ENCODE measurements at places on chromosomes 2 and 18. TPM values are rescaled to one million over a fixed set of nuclear protein-coding genes. Genes with fewer than 3 reads are reported as not detected.

The SLC23A3 gene
- total RNA-seq = 3.4 TPM

The INO80C gene
- total RNA-seq = 18.9 TPM

The ALPP gene
- total RNA-seq = not detected

The CDH20 gene
- not detected for total RNA-seq

GRCh38 chr2:55490554-55490953, 29.0 kb upstream of the CFAP36 start:
- DNase-seq = no peak
- H3K4me3 ChIP-seq = no peak overlapping the region
- no peak overlapping the region for H3K27ac ChIP-seq
- H3K36me3 ChIP-seq = no peaks in the 10 kb centered on the region

DNA sequence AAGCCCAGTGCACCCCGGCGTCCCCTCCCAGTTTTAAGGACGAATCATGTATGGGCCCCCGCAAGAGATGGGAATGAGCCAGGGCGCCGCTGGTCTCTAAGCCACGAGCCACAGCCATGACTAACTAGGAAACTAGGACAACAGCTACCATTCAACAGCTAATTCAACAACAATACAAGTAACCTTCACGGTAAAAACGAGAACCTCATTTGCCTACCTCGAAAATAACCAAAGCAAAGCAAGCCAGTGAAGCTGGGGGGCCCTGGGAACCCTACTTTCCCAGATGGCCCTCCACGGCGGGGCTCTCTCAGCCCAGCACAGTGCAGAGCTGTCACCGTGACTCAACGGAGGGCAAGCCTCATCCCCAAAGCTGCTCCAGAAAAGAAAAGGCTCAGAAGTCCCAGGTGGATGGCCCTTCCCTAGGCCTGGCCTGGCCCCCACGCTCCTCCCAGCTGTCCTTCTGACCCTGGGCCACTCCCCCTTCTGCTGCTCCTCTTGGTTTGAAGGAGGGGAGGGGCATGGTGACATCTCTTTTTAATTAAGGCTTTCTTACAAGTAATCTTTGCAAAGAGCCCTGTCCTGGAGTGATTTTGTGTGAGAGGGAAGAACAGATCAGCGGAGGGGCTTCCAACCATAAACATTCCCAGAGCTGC, 126.3 kb downstream of the HDAC4 start:
- H3K27ac ChIP-seq = peak overlapping the region; percentile 76
- no peaks in the 10 kb centered on the region for H3K36me3 ChIP-seq
- H3K4me1 ChIP-seq = peaks cover 76% of the 10 kb centered on the region
- no peaks in the 10 kb centered on the region for H3K27me3 ChIP-seq
- peak; percentile 83 for DNase-seq

DNA sequence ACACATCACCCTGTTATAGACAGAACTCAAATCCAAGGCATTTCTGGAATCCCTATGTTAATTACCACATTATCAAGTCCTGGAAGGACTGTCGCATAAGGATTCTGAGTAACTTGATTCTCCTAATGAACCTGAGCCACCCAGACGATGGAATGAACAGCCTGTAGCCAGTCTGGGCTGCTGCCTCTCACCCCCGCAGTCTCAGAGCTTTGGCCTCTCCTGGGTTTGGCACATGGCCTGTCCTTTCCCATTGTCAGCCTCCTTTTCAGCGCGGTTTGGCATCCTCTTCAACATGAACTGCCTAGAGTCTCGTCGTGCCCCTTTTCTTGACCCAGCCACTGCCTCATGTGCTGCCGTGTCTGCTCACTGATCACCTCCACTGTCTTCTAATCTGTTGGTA, 147.6 kb downstream of the SLC8A1 start:
- no peaks in the 10 kb centered on the region for H3K36me3 ChIP-seq
- peak; percentile 55 for DNase-seq
- H3K4me3 ChIP-seq = no peak overlapping the region
- no peaks in the 10 kb centered on the region for H3K4me1 ChIP-seq
- H3K27ac ChIP-seq = no peak overlapping the region
- H3K27me3 ChIP-seq = no peaks in the 10 kb centered on the region

DNA sequence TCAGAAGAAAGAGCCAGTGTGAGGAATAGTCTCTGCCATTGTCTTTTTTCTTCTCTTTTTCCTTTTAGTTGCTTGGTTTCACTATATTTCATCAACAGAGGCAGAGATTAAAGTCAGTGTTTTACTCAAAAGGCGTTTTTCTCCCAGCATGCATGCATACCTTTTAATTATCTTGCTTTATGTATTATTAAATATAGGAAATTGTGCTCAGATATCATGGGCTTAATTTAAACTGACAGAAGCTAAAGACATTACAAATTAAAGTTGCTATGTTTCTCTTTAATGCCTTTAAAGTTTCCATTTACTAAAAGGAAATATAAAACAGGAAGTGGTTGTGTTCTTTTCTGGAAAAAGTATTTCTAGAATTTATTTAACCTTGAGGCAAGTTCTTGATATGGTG, 223.3 kb upstream of the ATP5MC3 start:
- no peak overlapping the region for H3K4me3 ChIP-seq
- no peak for DNase-seq
- H3K36me3 ChIP-seq = no peaks in the 10 kb centered on the region
- no peaks in the 10 kb centered on the region for H3K27me3 ChIP-seq
- no peaks in the 10 kb centered on the region for H3K4me1 ChIP-seq
- no peak overlapping the region for H3K27ac ChIP-seq

- no peaks in the 10 kb centered on the region for H3K36me3 ChIP-seq
- no peaks in the 10 kb centered on the region for H3K27me3 ChIP-seq
- no peaks in the 10 kb centered on the region for H3K4me1 ChIP-seq
Observed at GRCh38 chr2:57396355-57397098, 650.1 kb upstream of the VRK2 start.

DNA sequence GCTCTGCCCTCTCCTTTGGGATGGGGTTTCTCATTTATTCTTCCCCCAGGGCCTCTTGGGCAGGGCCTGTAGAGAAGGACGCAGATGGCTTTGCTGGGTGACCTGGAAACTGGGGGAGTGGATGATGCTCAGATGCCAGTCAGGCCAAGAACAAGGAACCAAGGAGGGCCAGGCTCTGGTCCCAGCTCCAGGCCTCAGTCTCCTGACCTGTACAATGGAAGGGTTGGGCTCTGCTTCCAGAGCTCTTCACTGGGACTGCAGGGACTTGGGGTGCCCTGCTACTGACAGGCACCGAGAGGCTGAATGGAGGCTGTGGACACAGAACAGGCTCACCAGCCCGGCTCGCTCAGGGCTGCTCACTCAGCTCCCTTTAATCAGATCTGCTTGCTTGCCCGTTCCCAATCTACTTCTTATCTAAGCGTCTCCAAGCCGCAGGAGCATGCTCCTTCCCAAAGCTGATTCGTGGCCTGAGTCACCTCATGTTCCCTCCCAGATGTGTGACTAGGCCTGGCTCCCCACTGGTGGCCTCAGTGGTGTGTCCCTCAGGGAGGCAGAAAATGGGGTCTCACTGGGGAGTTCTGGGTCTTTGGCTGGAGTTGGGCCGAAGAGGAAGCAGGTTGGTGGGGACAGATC, 82.6 kb upstream of the ODC1 start:
- no peak overlapping the region for H3K27ac ChIP-seq
- H3K4me1 ChIP-seq = no peaks in the 10 kb centered on the region
- no peak overlapping the region for H3K4me3 ChIP-seq

GRCh38 chr2:27033253-27033852, 588 bp downstream of the TMEM214 start:
- peaks cover 15% of the 10 kb centered on the region for H3K4me1 ChIP-seq
- no peaks in the 10 kb centered on the region for H3K27me3 ChIP-seq
- DNase-seq = no peak
- H3K4me3 ChIP-seq = peak overlapping the region; percentile 78

GRCh38 chr2:147045113-147045512, 799.7 kb upstream of the ACVR2A start:
- no peak overlapping the region for H3K4me3 ChIP-seq
- no peak overlapping the region for H3K27ac ChIP-seq
- H3K36me3 ChIP-seq = no peaks in the 10 kb centered on the region
- H3K27me3 ChIP-seq = no peaks in the 10 kb centered on the region

DNA sequence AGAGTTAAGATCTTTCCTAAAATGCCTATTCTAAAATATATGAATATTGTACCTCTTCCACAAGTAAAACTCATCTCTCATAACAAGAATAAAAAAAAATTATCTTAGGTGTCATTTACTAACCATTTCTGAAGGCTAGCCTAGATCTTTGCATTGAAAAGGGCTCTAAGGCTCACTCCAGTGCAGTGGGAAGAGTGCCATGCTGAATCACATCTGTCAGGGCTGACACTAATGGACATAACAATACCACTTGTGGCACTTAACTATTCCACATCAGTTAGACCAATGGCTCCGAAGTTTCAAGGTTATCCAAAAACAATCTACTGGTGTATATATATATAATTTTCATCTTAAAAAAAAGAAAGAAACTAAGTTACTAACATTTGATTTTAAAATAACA, 130.2 kb downstream of the EXOC6B start:
- no peak overlapping the region for H3K27ac ChIP-seq
- DNase-seq = no peak
- H3K4me1 ChIP-seq = no peaks in the 10 kb centered on the region
- no peak overlapping the region for H3K4me3 ChIP-seq
- H3K27me3 ChIP-seq = no peaks in the 10 kb centered on the region
- no peaks in the 10 kb centered on the region for H3K36me3 ChIP-seq

DNA sequence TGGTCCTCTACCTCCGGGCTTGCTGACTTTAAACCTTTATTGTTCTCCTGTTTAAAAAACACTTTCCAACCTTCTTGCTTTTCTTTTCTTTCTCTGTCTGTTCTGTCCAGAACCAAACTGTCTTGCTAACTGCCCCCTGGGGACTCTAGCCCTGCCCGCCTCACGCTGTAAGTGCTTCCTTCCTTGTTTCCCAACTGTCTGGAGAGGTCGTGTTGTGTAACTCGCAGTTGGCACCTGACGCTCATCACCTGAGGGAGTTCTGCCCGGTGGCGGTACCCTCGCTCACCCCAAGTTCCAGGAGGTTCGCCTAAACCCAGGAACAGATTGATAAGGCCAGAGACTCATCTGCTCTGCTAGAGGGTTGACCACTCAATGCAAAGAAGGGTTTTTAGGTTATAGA, 123.4 kb downstream of the MTCL1 start:
- H3K36me3 ChIP-seq = no peaks in the 10 kb centered on the region
- no peaks in the 10 kb centered on the region for H3K4me1 ChIP-seq
- no peak overlapping the region for H3K4me3 ChIP-seq
- DNase-seq = no peak
- no peaks in the 10 kb centered on the region for H3K27me3 ChIP-seq
- no peak overlapping the region for H3K27ac ChIP-seq

DNA sequence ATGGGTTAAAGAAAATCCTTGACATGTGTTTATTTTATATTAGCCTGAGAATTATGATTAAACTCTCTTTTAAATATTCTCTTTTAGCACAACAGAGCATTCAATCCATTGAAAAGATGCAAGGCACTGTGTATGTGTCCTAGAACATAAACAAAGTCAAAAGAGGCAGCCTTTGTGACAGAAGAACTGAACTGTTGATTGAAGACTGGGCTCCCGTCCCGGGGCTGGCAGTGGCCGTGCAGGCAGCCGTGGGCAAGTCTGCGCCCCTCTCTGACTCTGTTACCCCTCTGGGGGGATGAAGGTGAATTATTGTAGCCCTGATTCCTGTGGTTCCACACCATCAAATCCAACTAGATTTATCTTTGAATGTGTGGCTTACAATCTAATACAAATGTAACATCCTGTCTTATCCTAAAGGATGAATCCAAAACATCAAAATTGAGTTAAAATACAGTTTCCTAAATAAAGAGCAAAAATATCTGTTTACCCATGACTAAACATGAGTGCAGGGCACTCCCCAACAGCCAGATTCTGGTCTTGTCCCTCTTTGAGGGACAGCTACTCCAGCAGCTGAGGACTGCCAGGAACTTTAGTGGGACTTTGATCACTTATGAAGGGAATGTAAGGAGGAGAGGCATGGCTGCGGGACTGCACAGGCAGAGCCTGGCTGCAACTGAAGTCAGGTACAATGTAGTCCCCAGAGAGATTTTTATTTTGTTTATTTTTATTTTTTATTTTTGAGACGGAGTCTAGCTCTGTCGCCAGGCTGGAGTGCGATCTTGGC, 37.3 kb upstream of the SH3BP4 start:
- no peak for DNase-seq
- H3K36me3 ChIP-seq = no peaks in the 10 kb centered on the region
- no peak overlapping the region for H3K4me3 ChIP-seq
- H3K27ac ChIP-seq = no peak overlapping the region
- H3K27me3 ChIP-seq = no peaks in the 10 kb centered on the region

DNA sequence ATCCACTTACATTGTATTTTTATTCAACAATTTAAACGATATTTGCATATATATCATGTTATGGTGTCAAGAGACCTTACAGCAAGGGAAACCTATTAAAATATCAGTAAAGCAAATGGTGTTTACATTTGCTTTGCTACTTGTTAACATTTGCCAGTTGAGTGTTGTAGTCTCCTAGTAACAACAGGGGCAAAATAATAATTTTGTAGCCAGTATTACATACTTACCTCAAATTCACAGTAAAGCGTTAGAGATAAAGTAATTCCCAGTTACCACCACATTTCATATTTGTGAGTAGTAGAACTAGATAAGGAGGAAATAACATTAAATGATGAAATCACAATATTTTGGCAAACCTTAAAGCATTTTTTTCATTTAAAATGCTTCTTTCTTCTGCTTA, 71.3 kb downstream of the FASTKD2 start:
- no peaks in the 10 kb centered on the region for H3K27me3 ChIP-seq
- no peak for DNase-seq
- H3K27ac ChIP-seq = no peak overlapping the region
- H3K4me1 ChIP-seq = no peaks in the 10 kb centered on the region
- H3K36me3 ChIP-seq = no peaks in the 10 kb centered on the region
- no peak overlapping the region for H3K4me3 ChIP-seq

- no peak overlapping the region for H3K27ac ChIP-seq
- H3K4me1 ChIP-seq = no peaks in the 10 kb centered on the region
- H3K4me3 ChIP-seq = no peak overlapping the region
Observed at GRCh38 chr2:75587954-75588587, 27.3 kb upstream of the EVA1A start.

GRCh38 chr2:19767899-19768298, 133.9 kb downstream of the TTC32 start:
- H3K4me3 ChIP-seq = no peak overlapping the region
- no peaks in the 10 kb centered on the region for H3K36me3 ChIP-seq
- no peaks in the 10 kb centered on the region for H3K27me3 ChIP-seq
- DNase-seq = no peak

DNA sequence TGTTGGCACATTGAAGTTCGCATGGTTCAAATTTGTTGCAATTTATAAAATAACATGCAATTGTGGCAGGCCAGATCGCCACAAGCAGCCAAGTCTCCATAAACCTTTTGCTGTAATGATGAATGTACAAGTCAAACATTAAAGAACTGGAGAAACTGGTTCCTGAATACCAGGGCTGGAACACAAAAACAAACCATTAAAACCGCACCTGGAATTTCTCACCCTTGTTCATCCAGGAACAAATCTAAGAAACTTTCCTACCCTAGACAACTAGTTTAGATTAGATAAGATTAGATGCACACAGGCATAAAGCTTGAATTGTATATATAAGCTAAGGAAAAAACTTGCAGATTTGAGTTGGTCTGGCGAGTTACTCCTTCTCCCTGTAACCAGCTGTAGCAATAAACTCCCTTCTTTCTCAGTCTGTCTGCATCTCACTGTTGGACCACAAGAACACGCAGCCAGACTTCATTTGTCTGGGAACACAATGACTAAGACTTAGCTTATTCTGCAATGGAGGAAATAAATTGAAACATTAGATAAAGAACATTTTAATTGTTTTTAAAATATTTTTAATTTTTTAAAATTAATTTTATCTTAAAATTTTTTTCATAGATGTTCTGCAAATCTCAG, 1835.5 kb upstream of the LRRTM1 start:
- no peaks in the 10 kb centered on the region for H3K27me3 ChIP-seq
- no peaks in the 10 kb centered on the region for H3K4me1 ChIP-seq
- no peaks in the 10 kb centered on the region for H3K36me3 ChIP-seq
- H3K27ac ChIP-seq = no peak overlapping the region
- H3K4me3 ChIP-seq = no peak overlapping the region
- no peak for DNase-seq

Data from spleen (tissue), 13 donors.